NB4 (cell line): ENCODE measurements at places on chromosomes 16 and 17.
A peak's percentile ranks its signal among the peaks of the same experiment; 100 is the strongest.

- DNase-seq, result no peak
Observed at GRCh38 chr16:81699596-81699995, 79.5 kb upstream of the PLCG2 start.

- peak; percentile 76 for DNase-seq
Observed at GRCh38 chr17:17978481-17979424, 6.1 kb downstream of the DRC3 start.

- no peak for DNase-seq
Observed at GRCh38 chr16:29686740-29687332, 7.9 kb downstream of the QPRT start.

DNA sequence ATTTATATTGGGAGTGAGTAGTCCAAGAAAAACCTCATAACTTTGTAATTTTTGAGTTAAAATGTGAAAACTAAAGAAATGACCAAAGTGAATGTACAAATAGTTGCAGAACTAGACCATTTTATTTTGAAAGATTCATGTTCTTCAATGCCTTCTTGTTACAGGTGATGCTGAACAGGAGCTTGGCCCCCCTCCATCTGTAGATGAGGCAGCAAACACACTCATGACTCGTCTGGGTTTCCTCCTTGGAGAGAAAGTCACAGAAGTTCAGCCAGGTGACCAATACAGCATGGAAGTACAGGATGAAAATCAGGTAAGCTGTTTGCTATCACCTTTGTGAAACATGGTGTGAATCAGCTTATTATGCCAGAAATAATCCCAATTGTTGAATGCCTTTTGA is 227.8 kb downstream of the TANC2 start:
- DNase-seq, result no peak

GRCh38 chr16:52165961-52166360 is 381.0 kb downstream of the TOX3 start:
- no peak for DNase-seq
